ENCODE measurements at places on chromosomes 13 and 19.

- no peak for DNase-seq
These were observed 21.7 kb downstream of the NLRP9 start for GRCh38 chr19:55716531-55716930.

DNA sequence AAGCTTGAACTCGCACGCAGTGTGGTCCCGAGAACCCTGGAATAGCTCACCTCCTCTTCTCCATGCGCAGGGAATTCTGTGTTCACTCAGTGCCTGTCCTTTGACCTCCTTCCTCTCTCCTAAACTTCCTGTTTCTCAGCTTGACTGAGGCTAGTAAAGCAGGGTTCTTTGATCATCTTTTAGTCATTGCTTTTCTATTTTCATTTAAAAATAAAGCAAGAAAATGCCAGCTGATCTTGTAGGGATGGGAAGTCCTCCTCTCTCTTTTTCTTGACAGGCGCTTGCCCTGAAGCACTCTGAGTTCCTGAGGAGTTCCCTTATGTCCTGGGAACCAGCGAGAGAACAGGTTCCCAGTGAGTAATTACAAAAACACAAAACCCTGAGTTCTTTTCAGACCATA lies 62.8 kb downstream of the ARHGEF7 start:
- no peak for DNase-seq

DNA sequence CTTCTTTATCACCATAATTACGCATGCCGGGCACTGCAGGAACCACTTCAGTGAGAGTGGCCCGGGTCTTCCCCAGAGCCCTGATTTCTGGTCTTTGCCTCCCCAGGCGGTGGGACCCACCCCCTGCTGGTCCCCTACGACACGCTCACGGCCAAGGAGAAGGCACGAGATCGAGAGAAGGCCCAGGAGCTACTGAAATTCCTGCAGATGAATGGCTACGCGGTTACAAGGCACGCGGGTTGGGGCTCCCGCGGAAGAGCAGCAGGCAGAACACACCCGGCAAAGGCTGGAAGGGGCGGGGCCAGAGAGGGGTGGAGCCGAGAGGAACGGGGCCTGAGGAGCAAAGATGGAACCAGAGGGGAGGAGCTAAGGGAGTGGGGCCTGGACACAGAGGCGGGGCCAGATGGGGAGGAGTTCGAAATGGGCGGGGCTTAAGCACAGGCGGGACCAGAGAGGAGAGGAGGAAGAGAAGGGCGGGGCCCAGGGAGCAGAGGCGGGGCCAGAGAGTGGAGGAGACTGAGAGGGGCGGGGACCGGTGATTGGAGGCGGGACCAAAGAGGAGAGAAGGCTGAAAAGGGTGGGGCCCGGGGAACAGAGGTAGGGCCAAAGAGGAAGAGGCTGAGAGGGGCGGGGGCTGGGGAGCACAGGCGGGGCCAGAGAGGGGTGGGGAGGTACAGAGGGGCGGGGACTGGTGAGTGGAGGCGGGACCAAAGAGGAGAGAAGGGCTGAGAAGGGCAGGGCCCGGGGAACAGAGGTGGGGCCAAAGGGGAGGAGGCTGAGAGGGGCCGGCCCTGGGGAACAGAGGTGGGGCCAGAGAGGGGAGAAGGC lies 73.4 kb downstream of the RYR1 start:
- DNase-seq, result peak; percentile 69

DNA sequence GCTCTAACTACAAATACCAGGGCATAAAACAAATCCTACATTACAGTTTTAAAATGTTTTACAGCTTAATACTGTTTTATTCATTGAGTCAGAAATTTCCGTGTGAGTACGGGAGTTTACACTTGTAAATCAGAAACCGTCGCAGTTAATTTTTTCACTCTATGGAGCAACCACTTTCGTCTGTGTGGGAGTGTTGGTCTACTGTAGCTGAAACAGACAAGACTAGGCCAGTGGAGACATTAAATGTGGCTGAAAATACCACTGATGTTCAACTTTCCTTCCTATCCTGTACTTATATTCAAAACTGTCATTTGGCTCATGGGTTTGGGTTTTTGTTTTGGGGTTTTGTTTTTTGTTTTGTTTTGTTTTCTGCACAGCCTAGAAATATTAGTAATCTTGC lies 268.7 kb downstream of the DCT start:
- DNase-seq, result no peak

GRCh38 chr19:14450168-14450874 lies 17.2 kb downstream of the PKN1 start:
- DNase-seq, result peak; percentile 59

- no peak for DNase-seq
These were observed 505.7 kb downstream of the EFNB2 start for GRCh38 chr13:106029676-106030290.

DNA sequence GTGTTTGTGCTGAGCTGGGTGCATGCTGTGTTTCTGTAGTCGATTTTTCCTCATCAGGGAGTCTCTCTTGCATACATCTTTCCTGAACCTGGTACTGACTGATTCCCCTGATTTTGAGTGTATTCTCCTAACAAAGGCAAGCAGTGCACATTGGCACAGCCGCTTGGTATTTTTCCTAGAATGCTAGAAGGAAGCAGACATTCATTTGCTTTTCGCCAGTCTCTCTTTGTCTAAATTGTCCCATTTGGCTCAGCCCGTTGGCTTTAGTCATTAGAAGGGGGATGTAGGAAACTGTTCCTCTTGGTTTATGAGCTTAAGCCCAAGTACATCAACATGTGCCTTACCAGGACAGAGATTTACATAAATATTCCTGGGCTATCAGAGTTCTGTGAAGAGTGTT lies 266.1 kb upstream of the TMTC4 start:
- no peak for DNase-seq

GRCh38 chr13:20902438-20903163 lies at the start of gene XPO4:
Gene XPO4 (minus strand): TSS chr13:20902746. CDS start chr13:20902738, 8 bp downstream.
- peak; percentile 68 for DNase-seq

DNA sequence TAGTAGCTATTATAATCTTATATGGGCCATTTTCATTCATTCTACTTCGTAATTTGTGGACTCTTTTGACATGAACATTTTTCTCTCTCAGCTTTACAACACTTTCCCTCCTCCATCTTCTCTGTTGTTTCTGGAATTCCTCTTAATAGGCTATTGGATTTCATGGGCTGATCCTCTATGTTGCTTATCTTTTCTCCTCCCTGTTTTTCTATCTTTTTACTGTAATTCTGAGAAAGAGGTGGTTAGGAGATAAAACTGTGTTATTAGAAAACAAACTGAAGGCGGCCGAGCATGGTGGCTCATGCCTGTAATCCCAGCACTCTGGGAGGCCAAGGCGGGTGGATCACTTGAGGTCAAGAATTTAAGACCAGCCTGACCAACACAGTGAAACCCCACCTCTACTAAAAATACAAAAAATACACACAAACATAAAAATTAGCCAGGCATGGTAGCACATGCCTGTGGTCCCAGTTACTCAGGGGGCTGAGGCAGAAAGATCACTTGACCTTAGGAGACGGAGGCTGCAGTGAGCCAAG lies 188.1 kb downstream of the UGGT2 start:
- DNase-seq, result no peak

- DNase-seq, result no peak
These were observed 333.6 kb downstream of the DLEU7 start for GRCh38 chr13:50509771-50510441.

DNA sequence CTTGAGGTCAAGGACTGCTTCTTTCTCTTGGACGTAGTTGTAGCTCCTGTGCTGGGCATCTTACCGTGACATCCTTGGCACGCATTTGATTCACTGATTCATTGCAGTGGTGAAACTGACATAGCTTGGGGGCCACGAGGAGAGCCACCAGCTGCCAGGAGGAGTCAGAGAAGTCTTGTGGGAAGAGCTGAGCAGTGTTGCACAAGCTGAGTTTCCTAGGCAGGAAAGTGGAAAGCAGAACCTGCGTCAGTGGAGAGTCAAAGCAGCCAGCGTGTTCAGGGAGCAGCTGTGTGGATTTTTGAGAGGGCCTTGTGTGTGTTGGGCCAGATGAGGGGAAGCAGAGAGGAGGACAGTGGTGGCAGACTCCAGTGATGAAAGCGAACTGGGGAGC lies 5.3 kb upstream of the GPR183 start:
- DNase-seq, result no peak

GRCh38 chr13:30421093-30422053 lies 920 bp upstream of the UBE2L5 start:
- DNase-seq, result peak; percentile 10

- no peak for DNase-seq
These were observed 405 bp upstream of the ZNF569 start for GRCh38 chr19:37467608-37468090.

DNA sequence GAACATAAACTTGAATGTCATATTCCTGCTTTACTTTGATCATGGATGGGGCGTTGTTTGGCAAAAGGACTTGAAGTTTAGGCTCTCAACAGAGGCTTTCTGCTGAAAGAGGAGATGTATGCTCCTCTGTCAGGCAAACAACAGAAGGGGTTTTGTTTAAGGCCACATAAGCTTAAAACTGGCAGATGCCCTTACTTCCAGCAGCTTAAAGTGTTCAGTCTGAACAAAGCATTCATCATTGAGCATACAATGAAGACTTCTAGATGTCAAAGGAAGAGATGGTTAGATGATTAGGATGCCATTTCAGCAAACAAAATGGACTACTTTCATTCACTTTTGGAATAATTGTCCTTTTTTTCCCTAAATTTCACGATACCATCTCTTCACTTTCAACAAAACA lies 484.5 kb downstream of the SLITRK6 start:
- DNase-seq, result no peak

DNA sequence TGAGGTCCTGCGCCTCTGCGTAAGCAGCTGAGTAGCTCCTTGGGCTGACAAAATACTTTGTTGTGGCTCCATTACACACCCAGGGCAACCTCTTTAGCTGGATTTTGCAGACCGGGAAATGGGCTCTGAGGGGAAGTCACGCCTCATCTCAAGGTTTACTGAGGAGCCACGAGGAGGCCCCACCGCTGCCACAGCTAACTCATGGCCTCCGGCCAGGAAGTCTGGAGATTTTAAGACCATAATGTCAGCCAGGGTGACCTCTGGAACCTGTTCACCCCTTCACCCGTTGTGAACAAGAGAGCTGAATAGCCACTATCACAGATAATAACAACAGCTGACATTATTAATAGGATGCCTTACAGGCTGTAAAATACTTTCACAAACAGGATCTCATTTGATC lies 351.3 kb upstream of the TMTC4 start:
- no peak for DNase-seq

DNA sequence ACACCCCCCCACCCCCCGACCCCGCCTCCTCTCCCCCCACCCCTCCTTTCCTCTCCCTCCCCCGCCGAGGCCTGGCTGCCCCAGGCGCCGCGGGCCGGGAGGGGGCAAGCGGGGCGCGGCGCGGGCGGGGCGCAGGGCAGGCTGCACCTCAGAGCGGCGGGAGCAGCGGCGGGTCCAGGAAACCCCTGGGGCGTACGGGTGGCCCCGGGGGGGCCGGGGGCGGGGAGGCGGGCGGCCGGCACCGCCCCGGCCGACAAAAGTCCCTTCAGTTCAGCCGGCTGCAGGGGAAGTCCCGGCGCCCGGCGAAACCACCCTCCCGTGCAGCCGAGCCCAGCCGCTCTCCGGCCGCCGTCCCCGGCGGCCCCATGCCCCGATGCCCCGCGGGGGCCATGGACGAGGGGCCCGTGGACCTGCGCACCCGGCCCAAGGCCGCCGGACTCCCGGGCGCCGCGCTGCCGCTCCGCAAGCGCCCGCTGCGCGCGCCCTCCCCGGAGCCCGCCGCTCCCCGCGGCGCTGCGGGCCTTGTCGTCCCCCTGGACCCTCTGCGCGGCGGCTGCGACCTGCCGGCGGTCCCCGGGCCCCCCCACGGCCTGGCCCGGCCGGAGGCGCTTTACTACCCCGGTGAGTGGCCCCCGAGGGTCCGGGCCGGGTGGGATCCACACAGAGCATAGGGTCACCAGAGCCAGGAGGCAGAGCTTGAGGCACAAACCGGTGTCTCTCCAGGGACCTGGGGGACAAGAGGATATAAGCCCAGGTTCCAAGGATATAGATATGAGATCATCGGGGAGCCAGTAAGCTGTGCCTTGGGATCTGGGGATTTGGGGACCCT lies at the start of gene BCL3:
TSS of gene BCL3 (plus strand) at position 283 of the 829 bp plus-strand sequence. CDS start at position 366, 83 bp downstream.
- peak; percentile 36 for DNase-seq

- DNase-seq, result no peak
These were observed 57.5 kb downstream of the ZAR1L start for GRCh38 chr13:32257649-32258048.

DNA sequence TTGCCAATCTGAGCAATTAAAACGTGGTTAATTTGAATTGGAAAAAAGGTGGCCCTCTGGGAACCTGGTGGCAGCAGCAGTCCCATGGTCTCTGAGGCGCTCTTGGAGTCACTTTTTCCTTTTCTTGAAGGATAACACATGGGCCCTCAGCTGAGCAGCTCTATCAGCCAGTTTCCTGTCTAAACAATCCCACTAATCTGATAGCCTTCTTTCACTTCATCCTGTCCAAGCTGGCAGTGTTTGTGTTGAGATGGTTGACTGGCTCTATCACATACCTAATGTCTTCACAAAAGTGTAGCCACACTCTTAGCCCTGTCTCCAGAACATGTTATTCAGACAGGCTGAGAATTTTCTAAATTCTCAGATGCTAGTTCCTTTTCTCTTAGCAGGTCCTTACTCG lies 10.7 kb downstream of the MZT1 start:
- no peak for DNase-seq

- no peak for DNase-seq
These were observed 14.1 kb upstream of the PCDH8 start for GRCh38 chr13:52862358-52863206.

GRCh38 chr13:74770361-74770760 lies 636.2 kb upstream of the KLF12 start:
- DNase-seq, result no peak

DNA sequence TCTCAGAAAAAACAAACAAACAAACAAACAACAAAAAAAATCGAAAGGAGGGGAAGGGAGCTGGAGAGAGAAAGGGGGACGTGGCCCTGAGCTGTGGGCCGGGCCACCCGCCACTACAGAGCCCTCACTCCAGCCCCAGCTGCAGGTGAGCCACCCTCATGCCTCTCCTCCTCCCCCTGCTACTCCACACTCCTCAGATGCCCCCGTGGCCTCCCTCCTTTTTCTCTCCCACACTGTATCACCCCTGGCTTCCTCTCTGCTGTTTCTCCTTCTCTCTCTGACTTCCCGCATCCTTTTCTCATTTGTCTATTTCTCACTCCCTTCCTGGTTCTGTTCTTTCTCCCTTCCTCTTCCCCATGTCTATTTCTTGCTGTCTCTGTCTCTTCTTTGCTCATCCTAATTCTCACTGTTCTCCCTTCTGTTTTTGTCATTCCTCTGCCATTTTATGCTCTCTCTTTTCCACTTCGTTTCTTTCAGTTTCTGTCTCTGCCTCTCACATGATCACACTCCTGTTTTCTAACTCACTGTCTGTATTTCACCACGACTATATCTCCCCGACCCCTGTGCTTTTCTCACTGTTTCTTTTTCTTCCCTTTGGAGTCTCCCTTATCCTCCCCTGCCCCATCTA lies 2.7 kb downstream of the KLK2 start:
- no peak for DNase-seq

DNA sequence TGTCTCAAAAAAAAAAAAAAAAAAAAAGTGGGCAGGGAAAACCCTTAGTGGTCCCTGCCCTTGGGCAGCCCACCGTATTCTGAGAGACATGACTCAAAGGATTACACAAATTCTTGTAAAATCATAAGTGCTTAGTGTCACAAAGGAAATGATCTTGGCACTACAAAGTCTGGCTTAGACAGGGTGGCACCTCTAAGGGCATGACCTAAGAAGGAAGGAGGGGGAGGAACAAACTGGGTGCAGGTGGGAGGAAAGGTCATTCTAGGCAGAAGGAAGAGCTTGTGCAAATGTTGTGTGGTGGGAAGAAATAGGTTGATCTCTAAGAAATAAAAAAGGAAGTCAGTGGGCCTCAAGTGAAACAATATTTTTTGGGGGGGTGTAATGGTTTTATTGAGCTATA lies 10.4 kb downstream of the PNPLA6 start:
- no peak for DNase-seq

- peak; percentile 27 for DNase-seq
These were observed 38.8 kb downstream of the ZNF506 start for GRCh38 chr19:19782783-19783182.

- no peak for DNase-seq
These were observed 119.7 kb downstream of the PCCA start for GRCh38 chr13:100208626-100209025.
